T-helper 2 cell treated with Interferon-gamma antibody and Interleukin-4, amounts not matched to agents 100 ng/mL and 5 ng/mL, for 36 hours (primary cell): ENCODE measurements at places on chromosomes 12 and 14. TPM values are rescaled to one million over a fixed set of nuclear protein-coding genes. Genes with fewer than 3 reads are reported as not detected.

COX8C gene
- total RNA-seq = not detected in 2 replicates

SIX1 gene
- 0.14 and 0.25 TPM in 2 replicates for total RNA-seq

CMTM5 gene
- not detected in 2 replicates for total RNA-seq

ZNF384 gene
- 86.1 and 91.5 TPM in 2 replicates for total RNA-seq

KTN1 gene
- 97.1 and 99.1 TPM in 2 replicates for total RNA-seq

KIAA0586 gene
- total RNA-seq = 24.9 and 26.1 TPM in 2 replicates

FOXG1 gene
- not detected in 2 replicates for total RNA-seq

GZMH gene
- 2.0 and 2.7 TPM in 2 replicates for total RNA-seq

MYBPC1 gene
- total RNA-seq = not detected in 2 replicates

BTBD6 gene
- 41.8 and 42.2 TPM in 2 replicates for total RNA-seq

PTCSC3 gene
- not detected in 2 replicates for total RNA-seq

PMCH gene
- 2.8 and 3.6 TPM in 2 replicates for total RNA-seq

TAS2R43 gene
- total RNA-seq = 0.55 and 1.2 TPM in 2 replicates

MYF5 gene
- not detected in 2 replicates for total RNA-seq

CLEC14A gene
- not detected in 2 replicates for total RNA-seq

SDR9C7 gene
- not detected in 2 replicates for total RNA-seq

MTA1 gene
- 129 and 130 TPM in 2 replicates for total RNA-seq

GDF3 gene
- total RNA-seq = not detected in 2 replicates

SLC17A8 gene
- total RNA-seq = not detected in 2 replicates

PPFIBP1 gene
- 9.8 and 13.6 TPM in 2 replicates for total RNA-seq

PPFIA2 gene
- not detected in 2 replicates for total RNA-seq

CACNA2D4 gene
- 12.3 and 15.3 TPM in 2 replicates for total RNA-seq

DIO2 gene
- not detected in 2 replicates for total RNA-seq

SERPINA1 gene
- total RNA-seq = 0.16 TPM in 1 of 2 replicates, not detected in the other

KCNH5 gene
- total RNA-seq = not detected in 2 replicates

RNASE7 gene
- total RNA-seq = not detected in 2 replicates
